ENCODE measurements at places on chromosomes 7 and 10.

- DNase-seq = no peak
Measured at GRCh38 chr10:4352414-4352961, 473.5 kb upstream of the AKR1E2 start.

GRCh38 chr10:45418849-45419675, 45.0 kb downstream of the ALOX5 start:
- peak; percentile 30 for DNase-seq

DNA sequence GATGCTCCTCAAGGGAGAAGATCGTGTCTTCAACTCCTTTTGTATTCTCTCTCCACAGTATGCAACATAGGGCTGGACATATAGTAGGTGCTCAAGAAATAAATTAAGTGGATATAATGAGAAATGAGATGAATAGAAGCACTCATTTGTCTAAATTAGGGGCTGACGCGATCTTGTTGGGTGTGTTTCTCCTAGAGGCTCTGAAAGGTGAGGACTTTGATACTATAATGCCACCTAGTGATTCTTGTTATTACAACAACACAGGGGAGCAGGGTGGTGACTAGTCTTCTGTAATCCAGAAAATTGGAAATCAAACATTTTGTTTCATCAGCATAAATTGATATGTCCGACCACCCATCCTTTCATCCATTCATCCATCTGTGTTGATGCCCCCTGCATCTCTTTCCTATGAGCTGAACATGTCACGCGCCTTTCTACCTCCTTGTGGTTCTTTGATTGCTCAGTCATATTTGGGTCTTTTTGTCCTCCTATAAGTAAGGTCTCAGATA, 3.5 kb upstream of the CFAP58 start:
- no peak for DNase-seq

DNA sequence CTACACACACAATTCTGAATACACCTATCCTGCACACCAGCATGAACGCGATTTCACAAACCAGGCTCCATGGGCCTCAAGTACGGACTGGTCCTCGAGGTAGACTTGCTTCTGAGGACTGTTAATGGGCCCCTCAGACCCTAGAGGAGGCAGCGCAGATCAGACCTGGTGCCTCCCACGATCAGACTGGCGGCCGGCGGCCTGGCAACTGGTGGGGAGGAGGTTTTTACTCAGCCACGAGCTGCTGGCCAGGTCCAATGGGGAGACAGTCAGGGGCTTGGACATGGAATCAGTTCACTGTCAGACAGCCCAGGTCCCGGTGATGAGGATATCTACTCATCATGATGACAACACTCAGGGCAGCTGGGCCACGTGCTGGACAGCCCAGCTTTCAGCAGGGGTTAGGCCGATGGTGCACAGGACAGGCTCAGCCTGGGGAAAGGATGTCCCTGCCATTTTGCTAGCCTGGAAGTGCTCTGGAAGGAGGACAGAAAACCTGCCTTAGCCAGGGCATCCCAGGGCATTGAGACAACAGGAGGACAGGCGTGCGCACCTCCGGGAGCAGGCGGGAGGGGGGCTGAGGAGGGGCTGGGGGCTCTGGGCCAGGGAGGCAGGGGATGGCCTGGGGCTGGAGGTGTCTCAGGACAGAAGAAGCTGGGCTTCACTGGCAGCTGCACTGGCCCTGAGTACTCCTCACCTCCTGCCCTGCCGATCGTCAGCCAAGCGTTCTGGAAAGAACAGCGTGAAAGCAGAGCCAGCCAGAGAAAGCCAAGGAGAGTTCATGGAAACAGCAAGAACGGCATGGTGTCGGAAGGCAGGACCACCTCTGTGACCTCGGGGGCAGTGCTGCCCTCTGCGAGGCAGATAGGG, 48.0 kb upstream of the RASGEF1A start:
- no peak for DNase-seq

- no peak for DNase-seq
Measured at GRCh38 chr10:35643151-35644049, 1.3 kb upstream of the FZD8 start.

- DNase-seq = no peak
Measured at GRCh38 chr7:159136013-159136412, 8.7 kb downstream of the VIPR2 start.

- DNase-seq = no peak
Measured at GRCh38 chr10:84452003-84452402, 123.6 kb downstream of the CCSER2 start.

GRCh38 chr10:130773941-130774340, 537.6 kb downstream of the TCERG1L start:
- DNase-seq = no peak

- no peak for DNase-seq
Measured at GRCh38 chr7:47586925-47587324, 5.0 kb upstream of the TNS3 start.

DNA sequence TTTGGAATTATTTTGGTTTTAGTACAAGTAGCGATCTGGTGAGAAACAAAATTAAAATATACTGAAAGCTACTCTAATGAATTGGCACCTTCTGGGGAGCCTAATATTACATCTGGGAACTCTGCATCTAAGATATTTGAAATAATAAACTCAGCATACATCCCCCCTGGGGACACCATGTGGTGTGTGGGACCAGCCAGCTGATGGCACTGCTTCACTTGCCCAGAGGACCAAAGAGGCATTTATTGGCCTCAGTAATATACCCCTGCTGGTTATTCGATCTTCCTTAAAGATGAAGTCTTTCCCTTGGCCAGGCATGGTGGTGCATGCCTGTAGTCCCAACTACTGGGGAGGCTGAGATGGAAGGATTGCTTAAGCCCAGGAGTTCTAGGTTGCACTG, 195.1 kb upstream of the AUTS2 start:
- DNase-seq = no peak

- no peak for DNase-seq
Measured at GRCh38 chr7:108109221-108109908, 20.8 kb downstream of the LAMB4 start.

DNA sequence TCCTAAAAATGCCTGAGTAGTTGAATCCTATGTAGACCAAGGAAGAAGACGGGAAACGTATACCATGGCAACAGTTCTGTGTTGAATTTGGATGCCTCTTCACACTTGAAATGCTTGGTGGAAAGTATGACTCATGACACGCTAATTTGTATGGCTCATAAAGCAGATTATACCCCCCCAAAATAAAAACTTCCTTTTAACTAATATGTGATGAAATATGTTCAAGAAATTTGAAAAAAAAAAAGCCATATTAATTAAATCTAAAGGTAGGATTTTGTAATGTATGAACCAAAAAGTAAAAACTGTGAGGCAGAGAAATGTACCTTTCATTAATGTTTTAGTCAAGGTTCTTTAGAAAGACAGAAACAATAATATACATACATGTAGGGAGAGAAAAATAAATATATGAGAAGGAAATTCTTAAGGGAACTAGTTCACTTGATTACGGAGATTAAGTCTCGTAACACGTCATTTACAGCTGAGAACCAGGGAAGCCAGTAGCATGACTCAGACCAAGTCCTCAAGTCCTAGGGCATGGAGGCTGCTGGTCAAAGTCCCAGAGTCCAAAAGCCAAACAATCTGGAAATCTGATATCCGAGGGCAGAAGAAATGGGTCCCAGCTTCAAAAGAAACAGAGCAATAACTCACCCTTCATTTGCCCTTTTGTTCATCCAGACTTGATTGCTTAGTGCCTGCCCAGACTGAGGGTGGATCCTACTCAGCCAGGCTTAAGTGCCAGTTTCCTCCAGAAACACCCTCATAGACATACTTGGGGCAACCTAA, 485.1 kb downstream of the SEMA3D start:
- DNase-seq = no peak

GRCh38 chr7:36058020-36058592, 94.9 kb upstream of the EEPD1 start:
- DNase-seq = no peak

DNA sequence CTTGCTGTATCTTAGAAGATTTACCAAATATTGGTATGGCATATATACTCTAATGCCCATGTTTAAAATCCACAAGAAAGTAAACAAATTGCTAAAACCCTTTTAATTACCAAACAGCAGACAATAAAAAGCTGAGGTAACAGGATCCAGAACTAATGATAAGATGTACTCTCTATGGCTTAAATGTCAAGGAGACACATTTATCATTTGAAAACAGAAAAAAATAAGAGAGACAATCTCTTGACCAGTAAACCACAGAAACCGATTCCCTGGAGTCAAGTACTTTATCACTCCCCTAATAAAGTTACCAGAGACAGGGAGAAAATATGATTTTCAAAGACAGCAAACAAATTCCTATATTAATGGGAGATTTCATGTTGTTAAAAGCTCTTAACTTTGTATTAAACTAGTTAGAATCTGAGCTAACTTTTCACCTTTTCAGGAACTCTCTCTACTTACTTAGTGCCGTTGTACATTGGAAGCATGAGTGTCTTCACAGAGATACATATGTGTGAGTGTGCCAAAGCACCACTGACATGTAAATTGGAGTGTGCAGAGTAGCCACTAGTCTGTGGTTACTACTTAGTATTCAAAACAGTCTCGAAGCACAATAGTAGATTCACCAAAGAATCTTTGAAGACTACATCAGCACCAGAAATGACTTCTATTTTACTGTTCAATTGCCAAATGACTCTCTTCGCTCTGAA, 44.2 kb downstream of the TSPAN12 start:
- DNase-seq = no peak

DNA sequence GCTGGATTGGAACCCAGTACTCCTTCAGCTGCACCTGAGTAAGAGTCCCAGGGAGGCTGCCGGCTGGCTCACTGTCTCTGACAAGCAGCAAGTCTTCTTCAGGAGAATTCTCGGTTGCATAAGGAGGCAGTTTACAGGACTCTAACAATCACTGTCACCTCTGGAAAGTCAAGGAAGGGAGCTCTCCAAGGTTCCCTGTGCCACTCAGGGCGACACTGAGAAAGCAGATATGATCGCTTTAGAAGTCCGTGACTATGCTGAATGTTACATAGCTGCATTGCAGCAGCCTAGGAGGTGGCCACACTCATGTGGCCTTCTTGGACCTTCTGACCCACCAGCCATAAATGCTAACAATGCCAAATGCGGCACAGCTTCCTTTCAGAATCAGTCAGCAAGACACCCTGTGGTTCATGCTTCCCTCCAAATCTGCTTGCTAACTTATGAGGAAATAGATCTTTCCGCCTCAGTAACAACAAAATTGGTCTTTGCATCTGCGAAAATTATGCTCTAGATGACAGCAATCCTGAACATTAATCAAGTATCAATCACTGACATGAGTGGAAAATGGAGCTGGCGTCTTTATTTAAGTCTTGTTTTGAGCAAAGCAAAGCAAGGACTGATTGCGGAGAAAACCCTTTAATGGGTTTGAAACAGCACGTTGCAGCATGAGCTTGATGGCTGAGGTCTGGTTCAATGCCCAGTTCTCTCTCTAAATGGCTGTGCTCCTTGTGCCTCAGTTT, 132.9 kb downstream of the ATXN7L1 start:
- DNase-seq = no peak

DNA sequence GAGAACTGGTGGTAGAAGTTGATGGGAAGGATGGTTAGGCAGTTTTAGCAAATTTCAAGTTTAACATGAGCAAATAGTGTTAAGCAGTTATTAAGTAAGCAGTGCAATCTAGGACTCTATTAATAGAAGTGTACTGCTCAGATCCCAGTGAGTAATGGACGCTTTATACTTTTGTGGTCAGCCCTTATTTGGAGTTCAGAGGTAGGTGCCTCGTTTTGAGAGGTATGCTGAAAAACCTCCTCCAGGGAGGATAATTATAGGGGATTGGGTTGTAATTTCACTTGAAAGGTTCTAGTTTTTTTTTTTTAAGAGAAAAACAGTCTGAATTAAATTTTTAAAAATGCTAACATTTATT, 33.5 kb upstream of the CCDC7 start:
- no peak for DNase-seq

- DNase-seq = no peak
Measured at GRCh38 chr10:120085096-120085796, 192.7 kb downstream of the SEC23IP start.

- no peak for DNase-seq
Measured at GRCh38 chr7:101927389-101927788, 110.0 kb downstream of the CUX1 start.

DNA sequence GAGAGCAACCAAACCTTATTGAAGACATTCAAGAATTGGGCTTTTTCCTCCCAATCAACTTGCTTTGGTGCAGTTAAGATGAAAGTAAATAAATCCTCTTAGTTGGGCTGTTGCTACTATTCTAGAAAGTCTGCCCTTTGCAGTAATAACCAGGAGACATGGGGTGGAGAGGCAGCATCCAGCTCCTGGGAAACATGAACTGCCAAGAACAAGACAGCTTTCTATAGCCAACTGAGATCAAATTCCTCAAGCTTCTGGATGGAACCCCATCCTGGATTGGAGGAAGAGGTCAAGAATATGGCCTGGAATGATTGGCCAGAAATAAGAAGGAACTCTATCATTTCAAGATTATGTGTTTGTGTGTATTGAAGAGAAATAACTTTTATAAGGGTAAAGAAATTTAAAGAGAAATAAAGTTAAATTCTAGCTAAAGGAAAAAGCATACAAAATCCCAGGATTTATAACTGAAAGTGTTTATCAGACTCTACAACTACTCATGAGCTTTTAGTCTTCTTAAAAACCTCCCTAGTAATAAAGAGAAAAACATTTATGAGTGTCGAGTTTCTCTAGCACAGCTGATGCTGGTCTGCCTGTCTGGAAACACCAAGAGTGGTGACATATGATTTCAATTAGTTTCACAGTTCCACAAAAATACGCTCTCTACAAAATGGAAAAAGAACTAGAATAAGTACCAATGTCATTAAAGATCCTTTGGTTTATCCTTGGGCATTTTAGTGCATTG, 70.1 kb upstream of the COL1A2 start:
- no peak for DNase-seq

DNA sequence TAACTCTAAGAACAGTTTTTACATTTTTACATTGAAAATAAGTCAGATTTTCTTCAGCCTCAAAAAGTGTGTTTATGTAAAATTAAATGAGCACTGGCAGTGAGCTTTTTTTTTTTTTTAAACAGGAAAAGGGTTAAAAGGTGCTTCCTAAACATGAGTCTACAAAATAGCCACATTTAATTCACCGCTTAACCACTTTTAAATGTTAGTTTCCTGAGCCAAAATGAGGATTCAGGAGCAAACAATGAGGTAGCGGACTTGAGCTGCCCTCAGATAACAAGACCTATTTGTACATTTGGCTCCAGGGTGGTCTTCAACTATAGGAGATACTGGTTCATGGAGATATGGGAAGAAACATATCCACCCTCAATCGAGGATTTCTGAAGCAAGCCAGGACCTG, 22.8 kb downstream of the AKR1C3 start:
- no peak for DNase-seq
